ENCODE measurements at places on chromosomes 13 and 19. TPM values are rescaled to one million over a fixed set of nuclear protein-coding genes. Genes with fewer than 3 reads are reported as not detected.

FBXO27 gene
- polyA plus RNA-seq: 6.3 TPM

RNF225 gene
- not detected for polyA plus RNA-seq

FCHO1 gene
- polyA plus RNA-seq: 1.5 TPM

CEACAM5 gene
- polyA plus RNA-seq: not detected

FOXA3 gene
- polyA plus RNA-seq: 0.36 TPM

CYP4F12 gene
- polyA plus RNA-seq: 0.61 TPM
